ENCODE measurements at places on chromosomes 3 and 15. TPM values are rescaled to one million over a fixed set of nuclear protein-coding genes. Genes with fewer than 3 reads are reported as not detected.

The KLHL40 gene
- total RNA-seq = not detected

The LRCH3 gene
- 17.9 TPM for total RNA-seq

The ZWILCH gene
- total RNA-seq = 2.1 TPM

The CPNE9 gene
- total RNA-seq = not detected

The IQCB1 gene
- 6.3 TPM for total RNA-seq

The VWA5B2 gene
- total RNA-seq = not detected

The TEX9 gene
- 0.46 TPM for total RNA-seq

DNA sequence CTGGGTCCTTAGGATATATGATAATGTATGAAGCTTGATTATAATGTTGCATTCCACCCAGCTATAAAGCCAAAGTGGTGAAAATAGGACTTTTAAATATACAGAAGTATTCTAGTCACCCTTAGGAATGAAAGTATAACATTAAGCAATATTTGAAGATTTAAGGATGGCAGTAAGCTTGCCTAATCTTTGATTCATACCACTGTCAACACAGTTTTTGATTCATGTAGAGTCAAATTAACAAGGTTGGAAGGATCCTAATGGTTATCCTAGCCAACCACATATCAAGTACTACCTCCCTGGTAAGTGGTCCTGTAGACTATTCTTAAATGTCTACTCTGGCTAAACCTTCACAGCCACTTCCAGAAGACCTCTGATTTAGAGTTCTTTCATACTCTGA is 18.6 kb downstream of the ARIH1 start:
- DNase-seq = no peak

DNA sequence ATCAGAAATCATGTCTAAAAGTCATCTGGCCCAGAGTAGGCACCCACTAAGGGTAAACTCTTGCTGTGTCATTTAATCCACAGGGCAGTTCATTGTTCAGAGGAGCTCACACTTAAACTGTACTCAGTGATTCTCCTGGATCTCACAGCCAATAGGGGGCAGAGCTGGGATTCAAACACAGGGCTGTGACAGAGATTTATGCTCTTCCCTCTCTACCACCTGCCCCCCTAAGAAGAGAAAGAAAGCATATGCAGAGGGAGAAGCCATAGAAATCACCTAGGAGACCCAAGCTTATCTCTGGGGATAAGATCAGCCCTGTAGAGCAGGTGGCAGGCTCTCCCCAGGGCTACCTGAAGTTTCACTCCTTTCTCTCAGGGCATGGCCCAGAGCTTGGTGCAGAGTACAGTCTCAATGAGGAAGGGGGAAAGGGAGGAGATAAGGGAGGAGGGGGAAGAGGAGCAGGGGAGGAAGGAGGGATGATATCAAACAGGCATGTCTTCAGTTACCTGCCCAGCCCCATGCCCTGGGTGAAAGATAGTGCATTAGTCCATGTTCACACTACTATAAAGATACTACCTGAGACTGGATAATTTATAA is 51.8 kb upstream of the ADPGK start:
- no peak for DNase-seq

GRCh38 chr15:64110950-64111678 is 15.3 kb downstream of the SNX1 start:
- DNase-seq = no peak

- DNase-seq = peak; percentile 81
These were observed 681 bp downstream of the PIK3CB start for GRCh38 chr3:138833899-138834595.

DNA sequence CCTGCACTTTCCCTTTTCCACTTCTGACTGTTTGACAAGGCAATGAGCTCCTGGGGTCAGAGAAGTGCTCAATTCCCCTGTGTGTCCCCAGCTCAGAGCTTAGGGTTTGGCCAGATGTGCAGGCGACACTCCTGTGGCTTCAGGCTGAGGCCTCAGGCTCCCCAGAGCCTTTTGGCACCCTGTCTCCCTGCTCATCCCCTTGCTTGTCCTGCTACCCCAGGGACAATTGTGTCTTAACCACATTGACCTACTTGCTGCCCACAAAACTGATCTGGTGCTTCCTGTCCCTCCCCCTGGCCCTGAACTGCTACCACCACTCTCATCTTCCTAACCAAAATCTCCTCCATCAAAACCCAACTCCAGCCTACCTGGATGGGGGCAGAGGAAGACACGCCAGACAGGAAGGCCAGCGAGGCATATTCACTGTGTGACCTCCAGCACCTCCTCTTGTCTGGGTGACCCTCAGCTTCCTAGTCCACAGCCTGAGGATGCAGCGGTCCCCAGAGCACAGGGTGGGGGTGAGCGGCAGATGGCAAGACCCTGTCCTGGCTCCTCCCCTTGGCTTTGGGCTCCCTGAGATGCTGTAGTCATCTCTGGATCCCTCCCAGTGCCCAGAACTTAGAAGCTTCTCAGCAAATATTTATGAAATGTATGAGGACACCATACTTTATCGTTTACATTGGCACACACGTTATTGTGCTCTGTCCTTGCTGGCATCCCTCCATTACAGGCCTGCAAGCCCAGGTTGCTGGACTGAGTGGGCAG is 98.9 kb upstream of the SLC6A6 start:
- no peak for DNase-seq

DNA sequence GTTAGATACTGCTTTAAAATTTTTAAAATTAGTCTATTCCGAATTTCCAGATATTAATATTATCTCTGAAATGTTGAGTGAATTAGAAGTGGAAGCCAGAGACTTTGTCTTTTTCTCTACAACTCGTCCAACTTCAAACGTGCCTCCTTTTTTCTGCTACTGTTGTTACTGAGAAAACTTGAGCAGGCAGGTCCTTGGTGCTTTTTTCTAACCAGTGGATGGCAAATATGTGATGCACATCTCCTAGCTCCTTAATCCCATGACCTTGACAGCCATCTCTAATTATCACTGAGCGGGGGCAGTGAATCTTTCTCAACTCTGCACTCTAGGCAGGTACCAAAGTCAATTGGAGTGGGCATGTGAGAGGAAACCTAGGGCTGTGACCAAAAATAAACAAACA is 50.7 kb downstream of the FNDC3B start:
- no peak for DNase-seq

DNA sequence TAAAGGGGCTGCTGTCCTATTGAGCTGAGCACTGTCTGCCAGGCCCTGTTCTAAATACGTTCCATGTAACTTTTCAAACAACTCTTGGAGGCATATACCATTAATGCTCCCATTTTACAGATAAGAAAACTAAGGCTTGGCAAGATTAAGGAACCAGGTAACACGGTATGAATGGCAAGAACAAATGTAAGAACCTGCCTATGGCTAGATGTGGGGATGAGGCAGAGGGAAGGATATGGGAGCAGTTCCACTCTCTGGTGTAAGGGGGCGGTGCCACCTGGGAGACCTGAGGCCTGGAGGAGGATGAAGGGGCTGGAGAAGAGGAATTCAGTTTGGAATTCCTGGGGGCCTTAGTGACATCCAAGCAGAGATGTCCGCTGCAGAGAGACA is 3.8 kb upstream of the LMAN1L start:
- no peak for DNase-seq

DNA sequence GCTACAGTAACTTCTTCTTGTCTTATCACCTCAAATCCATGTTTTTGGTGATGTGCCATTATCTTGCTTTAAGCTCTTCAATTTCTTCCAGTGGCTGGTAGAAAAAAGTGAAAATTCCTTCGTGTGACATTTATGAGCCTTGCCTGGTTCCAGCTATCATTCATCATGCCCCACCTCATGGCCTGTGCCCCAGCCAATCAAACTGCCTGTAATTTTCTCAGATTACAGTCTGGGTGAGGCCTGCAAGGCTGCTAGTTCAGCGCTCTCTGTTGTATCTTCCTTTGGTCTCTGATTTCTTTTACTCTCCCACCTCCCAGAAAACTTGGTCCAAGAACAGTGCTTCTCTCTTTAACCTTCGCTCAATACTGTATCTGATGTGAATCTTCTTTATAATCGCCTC is 249.3 kb upstream of the ZNF717 start:
- no peak for DNase-seq

- no peak for DNase-seq
These were observed 23.0 kb downstream of the HPS3 start for GRCh38 chr3:149152420-149152819.

GRCh38 chr15:77811270-77811669 is 178.6 kb upstream of the LINGO1 start:
- no peak for DNase-seq

GRCh38 chr3:93931597-93932229 is 42.0 kb downstream of the PROS1 start:
- no peak for DNase-seq

DNA sequence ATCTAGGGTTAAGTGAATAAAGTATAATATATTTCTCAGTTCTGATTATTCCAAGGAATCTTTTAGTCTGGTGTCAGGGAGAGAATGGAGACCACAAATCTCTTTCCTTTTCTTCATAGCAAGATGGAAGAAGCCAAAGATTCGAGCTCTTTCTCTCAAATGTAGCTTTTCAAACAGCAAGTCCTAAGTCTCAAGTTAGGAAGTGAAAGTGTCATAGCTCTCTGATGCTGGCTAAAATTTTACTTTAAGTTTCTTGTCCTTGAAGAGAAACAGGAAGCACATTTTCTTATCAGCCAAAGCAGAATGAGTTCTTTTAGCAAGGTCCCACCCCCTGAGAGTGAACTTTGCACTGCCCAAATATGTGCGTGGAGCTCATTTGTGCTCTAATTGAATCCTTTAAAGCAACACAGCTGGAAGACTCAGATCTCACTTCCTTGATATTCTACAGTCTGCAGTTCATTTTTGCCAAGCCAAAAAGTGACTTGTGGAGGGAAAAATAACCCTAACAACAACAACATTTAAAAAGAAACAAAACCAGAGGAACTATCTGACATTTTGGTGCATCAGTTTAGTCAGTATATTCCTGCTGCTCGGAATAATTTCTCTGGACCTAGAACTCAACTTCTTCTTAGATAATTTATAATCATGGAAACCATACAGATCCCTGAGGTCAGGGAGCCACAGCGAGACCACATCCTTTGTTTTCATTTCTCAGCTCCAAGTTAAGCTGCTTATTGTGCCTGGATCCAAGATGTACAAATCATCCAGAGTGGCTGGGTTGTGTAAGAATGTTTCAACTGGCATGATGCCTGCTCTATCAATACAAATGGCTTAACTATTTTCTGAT is 238.7 kb upstream of the P2RY1 start:
- DNase-seq = no peak

DNA sequence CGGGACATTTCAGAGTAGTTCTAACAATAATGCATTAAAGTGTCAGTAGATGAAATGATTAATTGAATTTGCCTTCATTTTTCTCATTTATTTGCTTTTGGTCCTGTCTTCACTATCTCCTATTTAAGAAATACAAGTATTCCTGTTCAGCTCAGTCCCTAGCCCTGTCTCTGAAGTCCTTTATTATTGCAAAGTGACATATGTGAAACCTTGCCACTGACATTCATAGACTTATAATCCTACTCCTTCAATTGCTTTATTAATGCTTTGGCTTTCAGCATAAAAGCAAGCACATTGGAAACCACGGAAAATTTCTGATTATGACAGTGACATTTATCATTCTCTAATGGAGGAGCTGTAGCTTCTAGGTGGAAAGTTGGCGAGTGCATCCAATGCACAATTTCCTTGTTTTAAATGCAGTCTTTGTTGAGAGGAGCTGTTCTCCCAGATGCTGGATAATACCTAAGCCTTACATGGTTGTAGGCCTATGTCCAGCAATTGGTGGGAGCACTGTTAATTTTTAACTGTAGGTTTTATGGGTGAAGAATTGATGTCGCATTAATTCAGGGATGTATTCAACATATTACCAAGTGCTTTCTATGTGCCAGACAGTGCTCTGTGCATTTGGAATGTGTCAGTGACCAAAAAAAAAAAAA is 337.8 kb downstream of the FEZF2 start:
- DNase-seq = no peak

DNA sequence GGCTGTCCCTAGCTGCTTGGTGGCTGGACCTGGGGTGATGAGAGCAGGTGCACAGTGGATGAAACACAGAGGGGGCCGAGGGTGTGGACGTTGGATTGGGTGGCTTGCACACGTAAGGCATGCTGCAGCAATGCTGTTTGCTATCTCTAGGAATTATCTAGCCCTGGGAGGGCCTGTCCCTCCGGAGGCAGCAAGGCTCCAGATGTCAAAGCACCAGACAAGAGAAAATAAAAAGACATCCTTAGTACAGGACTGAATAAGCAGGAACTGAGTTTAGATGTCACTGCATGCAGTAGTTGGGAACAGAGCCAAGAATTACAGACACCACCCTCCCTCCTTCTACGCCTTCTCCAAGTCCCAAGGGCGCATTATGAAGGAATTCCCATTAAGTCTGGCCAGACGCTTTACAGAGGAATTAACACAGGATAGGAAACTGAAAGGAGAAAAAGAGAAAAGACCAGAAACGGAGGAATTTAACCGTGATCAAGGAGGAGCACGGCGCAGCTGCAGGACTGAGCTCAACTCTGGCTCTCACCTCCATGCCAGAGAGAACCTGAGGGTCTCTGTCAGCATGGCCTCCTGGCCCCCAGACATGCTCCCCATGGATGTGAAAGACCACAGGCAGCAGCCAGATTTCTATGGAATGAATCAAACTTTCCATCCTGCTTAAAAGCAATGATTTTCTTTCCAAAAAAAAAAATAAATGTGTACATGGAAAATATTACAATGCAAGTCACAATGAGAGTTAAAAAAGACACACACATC is 13.8 kb downstream of the ATP10A start:
- no peak for DNase-seq

GRCh38 chr15:86317384-86317740 is 237.7 kb downstream of the AGBL1 start:
- DNase-seq = no peak

- no peak for DNase-seq
These were observed 30.5 kb downstream of the EHD4 start for GRCh38 chr15:41941644-41942415.

DNA sequence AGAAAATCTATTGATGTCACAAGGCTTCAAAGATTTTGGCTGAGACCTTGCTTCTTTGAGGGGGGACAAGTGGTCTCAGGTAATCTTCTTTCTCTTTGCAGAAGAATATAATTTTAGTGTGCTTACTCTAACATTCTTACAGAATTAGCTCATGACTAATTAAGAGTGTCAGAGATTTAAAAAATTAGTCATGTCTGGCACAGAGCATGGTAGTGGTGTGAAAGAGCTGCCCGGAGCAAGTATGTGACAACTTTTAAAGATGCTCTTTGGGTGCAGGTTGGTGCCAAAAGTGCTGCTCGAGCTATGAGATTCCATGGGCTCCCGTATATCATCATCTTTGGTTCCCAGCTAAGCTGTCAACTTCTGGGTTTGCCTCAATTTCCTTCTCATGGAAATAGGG is 31.1 kb downstream of the CYP19A1 start:
- DNase-seq = no peak

DNA sequence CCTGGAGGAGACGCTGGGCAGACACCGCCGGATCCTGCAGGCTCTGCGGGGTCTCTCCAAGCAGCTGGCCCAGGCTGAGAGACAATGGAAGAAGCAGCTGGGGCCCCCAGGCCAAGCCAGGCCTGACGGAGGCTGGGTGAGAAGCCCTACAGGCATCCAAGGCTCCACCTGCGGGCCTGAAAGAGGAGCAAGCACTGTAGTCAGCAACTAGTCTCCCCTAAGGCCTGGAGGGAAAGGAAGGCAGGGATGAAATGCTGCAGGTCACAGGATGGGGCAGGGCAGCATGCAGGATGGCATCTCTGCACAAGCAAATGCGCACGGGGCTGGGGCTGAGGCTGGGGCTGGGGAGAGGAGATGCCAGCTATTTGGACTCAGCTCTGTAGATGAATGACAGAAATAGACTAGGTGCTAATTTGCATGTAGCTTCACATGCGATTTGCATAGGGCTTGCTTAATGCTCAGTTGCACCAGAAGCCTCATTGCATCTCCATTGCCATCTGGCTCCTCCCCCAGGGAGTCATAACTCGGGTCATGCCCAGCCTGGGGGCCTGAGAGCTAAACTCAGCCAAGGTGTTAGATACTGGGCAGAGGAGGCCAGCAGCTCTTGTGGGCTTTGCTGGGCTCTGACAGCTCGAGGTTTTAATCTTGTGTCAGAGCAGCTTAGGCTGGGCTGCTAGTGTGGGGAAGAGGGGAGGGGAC is 5.2 kb upstream of the CPLX3 start:
- DNase-seq = peak; percentile 35
